Hematopoietic multipotent progenitor cell treated with erythropoietin and hydrocortisone succinate and interleukin-3 and kit ligand, for 6 days (in vitro differentiated cells): ENCODE measurements at places on chromosomes 2 and 18.

DNA sequence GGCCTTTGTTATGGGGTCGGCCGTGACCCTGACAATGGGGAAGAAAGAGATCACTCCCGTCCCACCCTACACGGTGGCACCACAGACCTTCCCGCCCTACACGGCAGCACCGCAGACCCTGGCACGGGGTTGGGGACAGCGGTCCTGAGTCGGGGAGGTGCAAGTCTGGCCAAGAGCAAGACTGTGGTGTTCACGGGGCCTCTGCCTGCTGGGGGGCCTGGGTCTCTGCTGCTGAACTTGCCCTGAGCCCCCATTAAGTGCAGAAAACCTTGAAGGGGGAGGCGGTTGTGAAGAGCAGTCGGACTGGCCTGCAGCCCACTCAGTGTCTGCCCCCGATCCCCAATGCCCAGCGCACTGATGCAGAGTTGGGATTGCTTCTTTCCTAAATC lies 75.9 kb downstream of the SLC66A2 start:
- no peak for DNase-seq

DNA sequence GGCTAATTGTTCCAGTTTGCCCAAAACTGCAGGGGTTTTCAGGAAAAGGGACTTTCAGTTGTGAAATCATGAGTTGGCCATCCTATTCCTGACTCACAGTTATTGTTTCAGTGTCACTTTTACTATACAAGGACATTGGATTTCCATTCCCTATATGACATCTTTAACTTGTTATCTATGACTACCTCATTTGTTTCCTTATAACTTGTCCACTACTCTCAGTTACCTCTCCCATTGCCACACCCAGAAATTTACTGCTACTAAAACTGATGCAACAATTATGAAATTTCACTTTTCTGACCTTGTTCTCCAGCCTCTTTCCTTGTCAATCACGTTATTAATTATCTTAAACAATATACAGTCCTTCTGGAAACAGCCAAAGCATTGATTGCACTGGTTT lies 116.5 kb upstream of the ZNF804A start:
- DNase-seq, result no peak

GRCh38 chr2:84483320-84483719 lies 24.2 kb upstream of the SUCLG1 start:
- DNase-seq, result no peak

- no peak for DNase-seq
Observed at GRCh38 chr2:36902385-36903120, 63.8 kb downstream of the STRN start.

DNA sequence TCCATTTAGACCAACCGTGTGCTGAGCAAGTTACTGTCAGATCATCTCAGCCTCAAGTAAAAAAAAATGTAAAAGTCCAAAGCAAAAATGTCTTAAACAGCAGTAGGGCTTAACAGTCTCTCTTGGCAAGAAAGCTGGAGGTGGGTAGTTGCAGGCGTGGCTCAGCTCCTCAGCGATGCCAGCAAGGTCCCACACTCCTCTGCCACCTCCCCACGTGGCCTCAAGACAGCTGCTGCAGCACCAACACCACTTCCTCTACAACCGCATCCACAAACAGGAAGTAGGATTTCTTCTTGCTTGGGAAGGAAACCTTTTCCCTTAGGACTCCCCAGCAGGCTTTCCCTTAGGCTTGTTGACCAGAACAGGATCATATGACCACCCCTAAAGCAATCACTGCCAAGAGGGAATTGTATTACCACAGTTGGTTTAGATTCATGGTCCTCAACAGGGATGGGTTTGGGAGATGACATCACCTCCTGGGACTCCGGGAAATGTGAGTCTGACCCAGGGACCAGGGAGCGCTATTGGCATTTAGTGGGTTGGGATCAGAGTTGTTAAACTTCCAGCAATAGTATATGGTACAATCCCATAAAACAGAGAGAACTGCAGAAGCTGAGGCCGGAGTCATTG lies 97.1 kb downstream of the MAPK4 start:
- no peak for DNase-seq

GRCh38 chr2:171874963-171875362 lies 19.1 kb downstream of the SLC25A12 start:
- DNase-seq, result no peak

- DNase-seq, result no peak
Observed at GRCh38 chr2:139122711-139123158, 342.5 kb upstream of the NXPH2 start.
